ENCODE measurements at places on chromosomes 7 and 10.

DNA sequence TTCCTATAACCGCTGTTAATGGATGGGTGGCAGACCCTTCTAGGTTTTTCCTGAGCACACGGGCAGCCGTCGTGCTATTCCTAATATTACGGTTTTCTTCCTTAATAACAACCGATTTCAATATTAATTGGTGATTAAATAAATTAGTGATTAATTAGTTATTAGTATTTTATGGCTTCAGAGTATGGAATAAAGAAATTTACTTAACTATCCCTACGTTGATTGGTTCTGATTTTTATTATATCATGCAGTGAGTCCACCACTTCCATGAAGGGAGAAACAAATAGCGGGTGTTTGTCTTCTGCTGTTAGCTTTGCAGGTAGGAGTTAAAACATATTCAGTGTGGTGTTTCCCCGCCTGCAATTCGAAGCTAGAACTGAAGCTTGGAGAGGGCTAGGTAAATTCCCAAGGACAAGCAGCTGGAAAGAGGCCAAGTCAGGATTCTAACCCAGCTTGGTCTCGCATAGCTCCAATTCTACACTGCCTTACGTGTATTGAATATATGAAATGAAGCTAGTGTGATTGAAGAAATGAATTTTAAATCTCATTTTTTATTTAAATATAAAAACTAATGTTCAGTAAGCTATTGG lies 928 bp upstream of the CSTF2T start:
- DNase-seq = peak; percentile 3

DNA sequence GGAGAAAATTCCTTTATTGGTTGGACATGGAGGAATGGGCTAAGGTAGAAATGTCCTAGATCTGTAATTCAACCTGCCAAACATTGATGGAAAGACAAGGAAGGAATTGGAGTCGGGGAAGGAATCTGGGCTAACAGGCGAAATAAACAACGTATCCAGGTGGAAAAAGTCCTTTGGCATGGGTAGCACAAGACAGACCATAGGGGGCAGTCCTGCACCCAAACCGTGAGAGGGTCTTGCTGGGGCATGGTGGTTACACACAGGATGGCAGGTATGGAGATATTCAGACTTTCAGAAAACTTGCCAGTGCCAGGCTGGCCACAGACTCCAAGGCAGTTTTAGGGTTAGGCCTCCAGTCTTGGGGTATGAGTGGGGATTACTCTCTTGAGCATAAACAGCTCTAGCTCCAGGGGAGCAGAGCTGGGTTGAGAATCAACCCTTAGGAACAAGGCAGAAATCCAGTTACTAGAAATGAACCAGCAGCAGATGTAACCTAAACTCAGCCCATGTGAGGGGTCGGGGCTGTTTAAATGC lies 188.6 kb upstream of the GDF10 start:
- DNase-seq = no peak

- DNase-seq = no peak
Measured at GRCh38 chr7:30302656-30303311, 18.4 kb downstream of the ZNRF2 start.

GRCh38 chr7:92765725-92766124 lies 70.6 kb downstream of the CDK6 start:
- no peak for DNase-seq

- DNase-seq = no peak
Measured at GRCh38 chr7:25765110-25765655, 386.8 kb upstream of the NFE2L3 start.

- no peak for DNase-seq
Measured at GRCh38 chr7:34091321-34091917, 186.1 kb downstream of the BMPER start.

- no peak for DNase-seq
Measured at GRCh38 chr7:32145911-32146310, 75.7 kb upstream of the PDE1C start.

GRCh38 chr7:3497796-3498195 lies 196.7 kb downstream of the SDK1 start:
- DNase-seq = no peak

DNA sequence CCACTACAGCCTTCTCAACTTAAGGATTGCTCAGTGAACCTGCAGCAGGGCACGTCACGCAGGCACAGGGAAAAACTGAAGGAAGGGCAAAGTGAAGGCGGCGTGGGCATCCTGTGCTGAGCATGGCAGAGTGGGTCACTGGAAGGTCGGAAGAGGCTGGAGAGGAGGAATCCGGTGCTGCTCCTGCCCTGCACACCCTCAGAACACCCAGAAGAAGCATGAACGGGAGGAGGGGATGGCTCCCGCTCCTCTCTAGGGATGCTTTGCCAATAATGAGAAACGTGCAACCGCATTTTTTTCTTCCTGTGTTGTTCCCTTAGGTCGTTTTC lies 175.1 kb downstream of the TNS3 start:
- no peak for DNase-seq

GRCh38 chr10:18229826-18230225 lies 89.6 kb downstream of the CACNB2 start:
- no peak for DNase-seq

GRCh38 chr10:71573562-71574518 lies 145.7 kb downstream of the C10orf105 start:
- no peak for DNase-seq

GRCh38 chr10:128373071-128373749 lies 247.0 kb upstream of the MKI67 start:
- no peak for DNase-seq

GRCh38 chr10:47063858-47064257 lies 152.6 kb downstream of the PTPN20 start:
- no peak for DNase-seq

DNA sequence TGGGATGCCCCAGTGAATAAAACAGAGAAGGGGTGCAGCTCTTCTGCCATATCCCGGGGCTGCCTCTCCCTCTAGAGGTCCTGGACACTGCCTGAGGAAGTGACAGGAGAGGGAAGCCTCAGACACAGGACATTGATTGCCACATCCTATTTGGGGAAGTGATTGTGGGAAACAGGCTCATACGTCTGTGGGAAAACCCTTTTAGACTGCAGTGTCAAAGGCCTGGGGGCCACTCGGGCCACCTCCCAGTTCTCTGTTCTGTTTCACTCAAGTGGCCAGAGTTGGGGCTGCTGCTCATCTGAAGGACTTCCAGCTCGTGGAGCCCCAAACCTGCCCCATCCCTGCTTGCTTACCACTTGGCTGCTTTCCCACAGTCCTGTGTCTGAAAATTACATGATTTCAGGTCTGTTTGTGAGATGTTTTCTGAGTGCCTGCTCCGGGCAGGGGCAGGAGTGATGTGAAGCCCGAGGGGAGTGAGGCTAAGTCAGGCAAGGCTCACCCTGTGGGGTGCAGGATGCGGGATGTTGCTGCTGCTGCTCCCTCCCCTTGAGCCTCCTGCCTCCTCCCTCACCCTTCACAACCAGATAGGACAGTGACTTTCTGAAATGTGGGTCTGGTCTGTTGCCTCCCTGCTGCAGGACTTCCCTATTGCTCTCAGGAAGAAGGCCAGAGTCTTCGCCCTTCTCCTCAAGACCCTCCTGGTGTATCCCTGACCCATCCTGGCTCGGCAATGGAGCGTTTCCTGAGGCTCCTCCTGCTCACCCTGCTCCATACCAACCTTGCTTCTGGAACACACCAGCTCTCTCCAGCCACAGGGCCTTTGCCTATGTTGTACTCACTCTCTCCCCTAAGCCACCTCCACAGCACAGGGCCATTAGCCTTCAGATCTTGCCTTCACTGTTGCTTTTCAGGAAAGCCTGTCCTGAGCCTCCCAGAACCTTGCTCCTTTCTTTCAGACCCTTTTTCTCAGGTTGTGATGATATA lies 58.4 kb downstream of the NEURL1 start:
- DNase-seq = no peak

GRCh38 chr10:86305521-86305920 lies 61.1 kb downstream of the GRID1 start:
- no peak for DNase-seq

DNA sequence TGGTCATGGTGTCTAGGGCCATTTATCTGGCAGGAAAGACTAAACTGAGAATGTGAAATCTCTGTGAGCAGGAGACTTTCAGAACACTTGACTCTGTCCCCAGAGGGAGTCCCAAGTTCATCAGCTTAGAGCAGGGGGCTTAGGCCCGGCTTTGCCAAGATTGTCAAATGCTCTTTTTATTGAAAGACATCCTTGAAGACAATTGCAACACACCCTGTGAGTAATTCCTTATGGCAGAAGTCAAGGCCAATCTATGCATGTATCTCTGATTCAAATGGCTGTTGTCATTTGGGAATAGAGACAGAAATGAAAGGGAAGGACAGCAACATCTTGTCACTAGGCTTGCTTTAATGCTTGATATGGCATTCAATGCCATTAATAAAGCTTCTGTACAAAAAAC lies 33.7 kb downstream of the BAMBI start:
- DNase-seq = no peak

DNA sequence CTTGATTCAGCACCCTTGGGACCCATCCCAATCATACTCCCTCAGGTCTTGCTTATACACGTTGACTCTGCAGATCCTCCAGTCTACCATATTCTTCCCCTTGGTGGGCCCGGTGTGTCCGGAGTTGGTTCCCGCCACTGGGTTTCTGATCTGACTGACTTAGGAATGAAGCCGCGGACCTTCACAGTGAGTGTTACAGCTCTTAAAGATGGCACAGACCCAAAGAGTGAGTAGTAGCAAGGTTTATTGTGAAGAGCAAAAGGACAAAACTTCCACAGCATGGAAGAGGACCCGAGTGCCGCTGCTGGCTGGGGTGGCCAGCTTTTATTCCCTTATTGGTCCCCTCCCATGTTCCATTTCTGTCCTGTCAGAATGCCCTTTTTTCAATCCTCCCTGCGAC lies 5.9 kb upstream of the GDF10 start:
- DNase-seq = no peak

DNA sequence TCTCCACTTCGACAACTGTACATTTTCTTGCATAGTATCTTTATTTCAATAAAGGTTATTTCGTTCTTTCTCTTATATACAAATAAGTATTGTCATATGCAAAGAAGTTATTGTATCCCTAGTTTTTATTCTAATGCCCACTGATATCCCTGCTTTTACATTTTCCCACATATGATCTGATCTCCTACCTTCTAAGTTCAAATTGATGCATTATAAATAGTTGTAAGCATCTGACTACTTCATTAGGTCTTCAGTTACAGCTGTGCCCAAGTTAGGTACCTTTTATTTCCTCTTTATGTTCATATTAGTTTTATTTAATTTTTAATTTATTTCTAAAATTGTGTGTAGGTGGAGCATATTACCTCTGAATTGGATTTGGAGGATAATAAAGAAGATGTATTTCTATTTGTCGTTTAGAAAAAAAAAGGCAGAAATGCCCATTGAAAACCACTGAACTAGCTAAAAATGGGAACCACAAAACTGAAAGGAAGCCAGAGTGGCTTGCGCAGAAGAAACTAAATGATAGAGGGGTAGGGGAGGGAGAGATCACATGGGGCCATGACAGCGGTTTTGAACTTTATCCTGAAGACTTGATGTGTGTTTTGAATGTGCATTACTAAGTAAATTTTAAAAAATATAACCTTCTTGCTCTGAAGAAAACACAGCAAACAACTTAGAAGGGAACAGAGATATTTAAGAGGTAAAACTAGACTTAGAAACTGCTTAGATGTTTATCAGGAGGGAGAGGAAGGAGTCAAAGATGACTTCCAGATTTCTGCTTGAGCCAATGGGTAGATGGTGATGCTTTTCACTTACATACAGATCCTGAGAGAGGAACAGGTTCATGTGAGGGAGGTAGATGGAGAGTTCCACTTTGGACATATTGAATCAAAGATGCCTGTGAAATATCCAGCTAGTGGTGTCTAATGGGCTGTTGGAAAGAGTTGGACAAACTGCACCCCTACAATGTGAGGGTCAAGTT lies 9.3 kb upstream of the ZC3HAV1L start:
- no peak for DNase-seq

GRCh38 chr7:157587805-157588560 lies 251.2 kb downstream of the DNAJB6 start:
- no peak for DNase-seq

- DNase-seq = no peak
Measured at GRCh38 chr10:4353964-4354363, 472.0 kb upstream of the AKR1E2 start.

GRCh38 chr7:139647814-139648390 lies 124.4 kb downstream of the CLEC2L start:
- DNase-seq = no peak

GRCh38 chr7:142496545-142496991 lies 238.7 kb upstream of the PRSS58 start:
- no peak for DNase-seq

Data from putamen (tissue), 1 donor.